GF-D8 (cell line): ENCODE measurements at places on chromosomes 12 and 14.

GRCh38 chr12:102891756-102892155 lies 25.3 kb downstream of the PAH start:
- DNase-seq: no peak

- DNase-seq: no peak
Measured at GRCh38 chr12:24845615-24846014, 103.3 kb downstream of the BCAT1 start.

DNA sequence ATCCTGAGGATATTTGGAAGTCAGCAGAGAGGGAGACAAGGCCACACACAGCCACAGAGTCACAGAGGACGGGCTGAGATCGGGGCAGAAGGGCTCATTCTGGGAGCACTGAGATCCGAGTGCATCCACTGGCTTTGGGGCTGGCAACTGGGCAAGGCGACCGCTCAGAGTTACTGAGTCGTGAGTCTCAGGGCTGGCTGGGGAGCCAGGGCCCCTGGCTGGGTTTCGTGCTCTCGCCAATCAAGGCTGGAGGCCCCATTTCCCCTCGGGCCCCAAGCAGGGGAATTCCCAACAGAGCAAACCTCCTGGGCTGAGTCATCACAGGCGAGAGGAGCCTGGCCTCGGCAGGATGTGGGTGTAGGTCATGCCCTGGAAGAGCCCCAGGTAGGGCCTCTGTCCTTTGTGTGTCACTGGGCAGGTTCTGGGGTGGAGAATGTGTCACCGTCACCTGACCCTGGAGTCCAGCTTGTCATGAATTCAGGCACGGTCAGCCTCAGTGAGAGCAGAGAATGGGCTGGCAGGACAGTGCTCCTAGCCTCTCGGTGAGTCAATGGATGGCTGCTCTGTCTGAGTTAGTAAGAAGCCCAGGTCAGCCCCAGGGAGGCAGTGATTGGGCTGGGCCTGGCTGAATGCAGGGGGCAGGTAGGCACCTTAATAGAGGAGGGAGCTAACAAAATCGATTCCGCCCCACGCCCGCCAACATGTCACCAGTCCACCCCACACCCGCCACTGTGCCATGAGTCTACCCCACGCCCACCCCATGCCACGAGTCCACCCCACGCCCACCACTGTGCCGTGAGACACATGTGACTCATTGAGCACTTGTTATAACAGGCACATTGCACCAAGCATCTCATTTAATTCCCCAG lies 16.9 kb downstream of the ASB2 start:
- DNase-seq: no peak

DNA sequence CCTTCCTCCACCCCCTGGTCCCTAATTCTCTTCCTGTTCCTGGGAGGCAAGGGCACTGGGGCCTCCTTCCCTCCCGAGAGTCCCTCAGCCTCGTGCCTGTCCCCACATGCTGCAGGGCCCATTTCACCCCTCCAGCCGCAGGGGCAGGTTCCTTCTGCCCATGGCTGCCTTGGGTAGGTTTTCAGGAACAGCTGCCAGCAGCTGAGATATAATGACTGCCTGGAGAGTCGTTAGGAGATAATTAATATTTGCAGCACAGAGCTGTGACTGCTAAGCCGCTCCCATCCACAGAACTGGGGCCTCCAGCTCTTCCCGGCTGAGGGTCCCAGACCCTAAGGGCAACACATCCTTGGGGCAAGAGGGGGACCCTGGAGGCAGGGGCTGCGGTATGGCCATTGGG lies 211.9 kb upstream of the LHX5 start:
- no peak for DNase-seq
